Small intestine (tissue), 16 donors: ENCODE measurements at places on chromosomes 6 and 20. TPM values are rescaled to one million over a fixed set of nuclear protein-coding genes. Genes with fewer than 3 reads are reported as not detected.

The GLP1R gene
- 0.19 TPM for polyA plus RNA-seq

The OTOR gene
- not detected for polyA plus RNA-seq

The NKX2-2 gene
- polyA plus RNA-seq, result 3.7 TPM

The RAET1E gene
- polyA plus RNA-seq, result 0.13 TPM

The FAM184A gene
- 1.8 TPM for polyA plus RNA-seq
